ENCODE measurements at places on chromosomes 11 and 22.

GRCh38 chr22:32473388-32473952, 1.1 kb upstream of the FBXO7 start:
- peak; percentile 40 for DNase-seq

GRCh38 chr22:31866918-31867317, 77.4 kb upstream of the YWHAH start:
- no peak for DNase-seq

GRCh38 chr11:66869567-66869870, 12.7 kb downstream of the LRFN4 start:
- no peak for DNase-seq

DNA sequence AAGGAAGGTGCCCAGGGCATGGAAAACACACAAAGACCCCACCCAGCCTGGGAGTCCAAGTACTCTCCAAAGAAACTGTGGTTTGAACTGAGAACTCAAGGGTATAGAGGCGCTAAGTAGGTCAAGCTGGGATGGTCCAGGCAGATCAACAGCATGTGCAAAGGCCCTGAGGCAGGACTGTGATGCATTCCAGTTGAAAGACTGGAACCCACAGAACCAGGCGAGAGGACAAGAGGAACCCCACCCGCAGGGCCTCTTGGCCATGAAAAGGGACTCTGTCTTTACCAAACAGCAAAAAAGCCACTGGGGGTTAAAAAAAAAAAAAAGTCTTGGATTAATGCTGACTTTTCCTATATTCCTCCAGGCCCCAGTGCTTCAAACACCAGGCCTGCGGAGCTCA, 14.3 kb downstream of the CARD10 start:
- DNase-seq = no peak

DNA sequence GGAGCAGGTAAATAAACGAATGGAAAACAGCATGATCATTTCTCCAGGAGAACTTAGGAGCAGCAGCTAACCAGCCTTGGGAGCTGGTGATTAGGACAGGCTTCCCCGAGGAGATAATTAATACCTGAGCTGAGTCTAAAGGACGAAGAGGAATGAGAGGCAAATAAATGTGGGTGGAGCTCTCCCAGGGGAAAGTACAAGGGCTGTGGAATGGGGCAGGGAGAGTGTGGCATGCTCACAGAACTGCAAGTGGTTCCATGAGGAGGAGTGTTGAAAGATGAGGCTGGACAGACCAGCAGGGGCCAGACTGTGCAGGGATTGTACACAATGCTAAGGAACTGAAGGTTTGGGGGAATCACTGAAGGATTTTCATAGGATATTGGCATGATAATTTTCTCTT, 14.2 kb upstream of the TLCD5 start:
- DNase-seq = no peak

DNA sequence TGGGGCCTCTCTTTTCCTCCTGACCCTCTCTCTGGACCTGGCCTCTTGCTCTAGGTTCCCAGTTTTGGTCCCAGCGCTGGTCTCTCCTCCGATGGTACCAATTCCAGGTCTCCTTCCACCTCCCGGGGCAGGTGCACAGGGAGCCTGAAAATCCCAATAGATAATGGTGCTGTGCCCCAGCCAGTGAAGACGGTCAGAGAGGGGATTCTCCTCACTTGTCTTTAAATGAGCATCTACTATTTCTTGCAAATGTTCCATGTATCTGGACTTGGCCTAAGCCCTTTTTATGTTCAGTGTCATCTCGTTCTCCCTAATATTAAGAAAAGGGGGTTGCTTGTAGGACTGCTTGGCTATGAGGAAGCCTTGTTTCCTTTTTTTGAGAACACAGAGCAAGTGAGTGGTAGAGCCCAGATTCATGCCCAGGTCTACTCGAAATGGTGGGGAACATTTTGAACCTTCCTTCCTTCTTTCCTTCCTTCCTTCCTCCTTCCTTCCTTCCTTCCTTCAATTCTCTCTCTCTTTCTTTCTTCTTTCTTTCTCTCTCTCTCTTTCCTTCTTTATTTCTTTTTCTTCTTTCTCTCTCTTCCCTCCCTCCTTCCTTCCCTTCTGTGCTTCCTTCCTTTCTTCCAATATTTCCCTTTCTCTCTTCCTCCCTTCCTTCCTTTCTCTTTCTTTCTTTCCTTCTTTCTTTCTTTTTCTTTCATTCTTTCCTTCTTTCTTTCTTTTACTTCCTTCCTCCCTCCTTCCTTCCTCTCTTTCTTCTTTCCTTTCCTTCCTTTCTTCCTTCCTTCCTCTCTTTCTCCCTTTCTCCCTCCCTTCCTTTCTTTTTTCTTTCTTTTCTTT, 620 bp downstream of the APOBEC3A start:
- DNase-seq = no peak

- no peak for DNase-seq
These were observed 213.3 kb downstream of the FAM76B start for GRCh38 chr11:95576146-95576845.

Data from hindlimb muscle (tissue), 1 donor.